RWPE2 (cell line): ENCODE measurements at places on chromosomes 7 and 10.

- no peak for DNase-seq
Observed at GRCh38 chr7:36045830-36046341, 107.2 kb upstream of the EEPD1 start.

DNA sequence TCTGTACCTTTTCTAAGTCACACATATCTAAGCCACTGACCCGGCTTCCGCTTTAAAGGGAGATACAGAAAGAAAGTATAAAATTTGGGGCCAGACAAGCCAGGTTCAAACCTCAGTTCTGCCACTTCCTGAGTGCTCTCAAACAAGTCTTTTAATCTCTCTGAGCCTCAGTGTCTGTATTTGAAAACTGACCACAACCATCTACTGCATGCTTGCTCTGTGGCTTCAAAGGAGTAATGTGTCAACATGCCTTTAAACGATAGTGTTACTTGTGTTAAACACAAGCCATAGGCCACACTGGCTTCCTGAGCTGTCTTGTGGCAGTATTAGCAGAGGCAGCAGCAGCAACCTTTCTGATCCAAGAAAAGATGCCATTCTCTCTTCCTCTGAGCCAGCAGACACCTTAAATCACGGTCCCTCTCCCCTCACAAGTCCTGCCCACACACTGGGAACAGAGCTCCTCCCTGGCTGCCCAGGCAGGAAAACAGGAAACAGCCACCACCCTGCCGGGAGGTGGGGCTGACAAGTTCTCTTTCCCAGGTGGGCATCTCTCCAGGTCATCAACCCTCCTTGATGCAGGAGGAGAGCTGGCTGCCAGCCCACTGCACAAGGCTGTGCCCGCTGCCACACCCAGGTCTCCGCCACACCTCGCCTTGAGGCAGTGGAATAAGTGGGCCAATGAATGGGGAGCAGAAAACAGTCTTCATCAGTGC, 10.7 kb downstream of the HIP1 start:
- peak; percentile 92 for DNase-seq

DNA sequence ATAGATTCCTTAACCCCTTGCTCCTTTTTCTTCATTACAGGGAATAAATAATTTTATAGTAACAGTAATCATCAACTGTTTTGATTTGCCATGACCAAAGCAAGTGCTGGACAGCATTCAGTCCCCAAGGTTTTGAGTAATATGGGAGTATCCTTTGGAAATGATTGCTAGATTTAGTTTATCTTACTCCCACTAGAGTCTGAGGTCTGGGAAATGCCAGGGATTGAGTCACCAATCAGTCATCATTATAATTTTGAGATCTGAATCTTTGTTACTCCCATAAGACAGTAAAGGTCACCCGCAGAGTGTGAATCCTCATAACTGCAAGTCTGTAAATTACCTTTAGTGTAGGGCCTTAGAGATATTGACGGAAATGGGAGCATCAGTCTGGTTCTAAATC, 133.7 kb upstream of the SEMA3E start:
- DNase-seq, result no peak

DNA sequence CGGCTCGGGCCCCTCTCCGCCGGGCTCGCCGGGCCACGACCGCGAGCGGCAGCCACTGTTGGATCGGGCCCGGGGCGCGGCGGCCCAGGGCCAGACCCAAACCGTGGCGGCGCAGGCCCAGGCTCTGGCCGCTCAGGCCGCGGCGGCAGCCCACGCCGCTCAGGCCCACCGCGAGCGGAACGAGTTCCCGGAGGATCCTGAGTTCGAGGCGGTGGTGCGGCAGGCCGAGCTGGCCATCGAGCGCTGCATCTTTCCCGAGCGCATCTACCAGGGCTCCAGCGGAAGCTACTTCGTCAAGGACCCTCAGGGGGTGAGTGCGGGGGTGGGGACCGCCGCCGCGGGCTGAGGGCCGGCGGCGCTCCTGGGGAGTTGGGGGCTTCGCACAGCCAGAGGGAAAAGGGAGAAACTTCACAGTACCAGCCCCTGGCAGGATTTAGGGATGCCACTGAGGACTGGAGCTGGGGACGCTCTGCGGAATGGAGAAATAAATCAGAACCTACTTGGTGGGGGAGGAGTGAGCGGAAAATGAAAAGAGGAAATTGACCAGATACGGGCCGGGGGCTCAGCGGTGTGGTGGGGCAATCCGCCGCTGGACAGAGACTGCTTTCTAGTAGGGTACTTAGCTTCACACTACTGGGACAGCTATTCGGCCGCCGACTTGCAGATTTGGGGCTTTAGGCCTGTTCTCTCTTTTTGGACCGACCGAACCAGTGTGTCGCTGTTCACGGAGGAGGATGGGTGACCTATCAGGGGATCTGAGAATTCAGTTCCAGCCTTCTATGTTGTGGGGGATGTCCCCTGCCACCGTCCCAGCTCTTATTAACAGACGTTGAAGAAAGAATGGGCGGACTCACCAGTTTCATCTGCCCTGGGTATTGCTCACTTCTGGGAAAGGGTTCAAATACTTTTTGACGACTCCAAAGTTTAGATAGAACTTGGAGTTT, 669 bp downstream of the PI4K2A start:
- no peak for DNase-seq

DNA sequence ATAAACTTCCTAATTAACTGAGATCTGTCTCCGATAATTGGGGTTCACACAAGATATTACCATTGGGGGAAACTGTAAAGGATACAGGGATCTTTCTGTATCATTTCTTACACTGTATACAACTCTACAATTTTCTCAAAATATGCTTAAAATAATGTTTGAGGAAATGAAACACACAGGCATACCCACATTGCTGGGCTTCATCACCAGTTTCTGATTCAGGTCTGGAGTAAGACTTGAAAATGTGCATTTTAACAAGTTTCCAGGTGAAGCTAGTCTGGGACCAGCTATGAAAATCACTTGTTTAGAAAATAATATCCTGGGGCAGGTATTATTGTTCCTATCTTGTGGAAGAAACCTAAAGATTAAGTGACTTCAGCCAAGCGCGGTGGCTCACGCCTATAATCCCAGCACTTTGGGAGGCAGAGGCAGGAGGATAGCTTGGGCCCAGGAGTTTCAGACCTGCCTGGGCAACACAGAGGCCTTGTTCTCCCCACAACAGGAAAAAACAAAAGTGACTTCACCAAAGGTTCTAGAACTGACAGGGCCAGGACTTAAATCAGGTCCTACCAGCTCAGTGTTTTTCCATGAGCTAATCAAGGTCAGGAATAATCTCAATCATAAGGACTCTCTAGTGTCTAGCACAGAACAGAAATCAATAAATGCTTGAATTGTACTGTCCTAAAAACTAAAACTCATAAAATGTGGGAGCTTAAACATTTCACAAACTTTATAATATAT, 12.6 kb downstream of the TOMM7 start:
- DNase-seq, result no peak
